Caudate nucleus (tissue), 63 donors: ENCODE measurements at places on chromosomes 7 and 10.

GRCh38 chr10:118447478-118448270, 105.5 kb upstream of the FAM204A start:
- DNase-seq = no peak

GRCh38 chr7:69436946-69437345, 161.3 kb upstream of the AUTS2 start:
- DNase-seq = no peak

DNA sequence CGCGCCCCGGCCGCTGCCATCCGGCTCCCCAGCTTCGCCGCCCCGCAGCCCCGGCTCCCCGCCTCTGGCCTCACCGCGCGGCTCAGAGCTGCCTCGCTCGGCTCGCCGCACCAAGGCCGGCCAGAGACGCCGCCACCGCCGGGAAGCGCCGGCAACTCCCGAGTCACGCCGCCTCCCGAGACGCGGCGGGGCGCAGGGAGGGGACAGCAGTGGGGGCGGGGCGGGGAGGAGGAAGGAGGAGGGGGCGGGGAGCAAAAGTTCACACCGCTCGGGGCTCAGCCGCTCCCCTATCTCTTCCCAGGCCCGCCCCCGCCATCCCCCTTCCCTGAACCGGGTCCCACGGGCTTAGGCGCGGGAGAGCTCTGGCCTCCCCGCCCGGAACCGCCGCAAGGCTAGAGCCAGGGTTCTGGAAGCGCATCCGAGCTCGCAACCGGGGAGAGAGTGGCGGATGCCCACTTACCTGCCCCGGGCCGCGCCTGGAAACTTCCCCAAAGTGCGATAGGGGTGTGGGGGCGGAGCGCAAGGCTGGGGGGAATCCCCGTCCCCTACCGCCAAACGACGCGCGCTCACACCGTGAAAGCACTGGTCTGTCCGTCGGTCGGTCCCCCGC, 1.0 kb downstream of the CHST15 start:
- DNase-seq = peak; percentile 34

GRCh38 chr10:69726850-69727249, 74.9 kb upstream of the COL13A1 start:
- DNase-seq = no peak

GRCh38 chr10:10294881-10295529, 722.7 kb upstream of the CELF2 start:
- DNase-seq = no peak

DNA sequence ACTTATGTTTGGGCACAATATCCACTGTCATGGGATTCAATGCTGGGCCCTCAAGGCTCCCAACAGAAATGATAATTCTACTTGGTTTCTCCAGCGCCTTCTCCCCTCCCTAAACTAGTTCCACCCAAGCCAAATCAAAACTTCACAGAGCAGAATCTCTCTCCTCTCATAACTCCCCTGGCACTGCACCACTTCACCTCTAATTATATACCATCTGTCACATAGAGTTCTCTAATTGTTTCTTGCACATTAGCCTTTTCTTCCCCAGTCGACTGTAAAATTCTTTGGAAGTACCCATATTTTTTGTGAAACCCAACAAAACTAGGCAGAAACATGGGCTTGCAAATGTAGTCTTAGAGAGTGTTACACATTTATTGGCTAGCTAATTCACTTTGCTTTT, 8.1 kb downstream of the SGMS1 start:
- no peak for DNase-seq

DNA sequence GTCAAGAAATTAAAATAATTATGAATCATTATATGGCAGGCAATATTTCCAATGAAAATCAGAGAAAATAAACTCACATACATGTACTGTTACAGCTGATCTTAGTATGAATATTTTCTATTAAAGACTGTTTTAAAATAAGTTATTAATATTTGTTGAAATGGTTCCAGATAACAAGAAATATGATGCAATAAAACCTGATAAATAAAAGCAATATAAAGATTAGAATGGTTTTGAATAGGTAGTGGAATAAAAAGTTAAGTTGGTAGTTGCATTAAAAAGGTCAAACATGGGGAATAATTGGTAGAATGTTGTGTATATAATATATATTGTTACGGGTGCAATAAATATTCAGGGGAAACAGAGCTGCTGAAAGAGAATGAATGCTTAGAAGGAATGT, 52.5 kb downstream of the MEST start:
- DNase-seq = no peak

GRCh38 chr10:97861097-97861750, 11.6 kb downstream of the GOLGA7B start:
- DNase-seq = peak; percentile 11

GRCh38 chr7:1422512-1423263, 36.6 kb downstream of the MICALL2 start:
- no peak for DNase-seq

- DNase-seq = no peak
Measured at GRCh38 chr10:71161425-71161824, 50.9 kb upstream of the UNC5B start.

- DNase-seq = no peak
Measured at GRCh38 chr7:115812794-115813193, 217.8 kb downstream of the TFEC start.

- no peak for DNase-seq
Measured at GRCh38 chr10:13939391-13939790, 352.6 kb downstream of the PRPF18 start.

GRCh38 chr10:77771851-77772250, 134.2 kb upstream of the KCNMA1 start:
- no peak for DNase-seq

GRCh38 chr7:249989-250388, 40.0 kb upstream of the FOXL3 start:
- DNase-seq = no peak

- no peak for DNase-seq
Measured at GRCh38 chr7:150398965-150399320, 19.8 kb downstream of the ZNF775 start.

- DNase-seq = no peak
Measured at GRCh38 chr7:80659120-80660055, 20.9 kb downstream of the CD36 start.

DNA sequence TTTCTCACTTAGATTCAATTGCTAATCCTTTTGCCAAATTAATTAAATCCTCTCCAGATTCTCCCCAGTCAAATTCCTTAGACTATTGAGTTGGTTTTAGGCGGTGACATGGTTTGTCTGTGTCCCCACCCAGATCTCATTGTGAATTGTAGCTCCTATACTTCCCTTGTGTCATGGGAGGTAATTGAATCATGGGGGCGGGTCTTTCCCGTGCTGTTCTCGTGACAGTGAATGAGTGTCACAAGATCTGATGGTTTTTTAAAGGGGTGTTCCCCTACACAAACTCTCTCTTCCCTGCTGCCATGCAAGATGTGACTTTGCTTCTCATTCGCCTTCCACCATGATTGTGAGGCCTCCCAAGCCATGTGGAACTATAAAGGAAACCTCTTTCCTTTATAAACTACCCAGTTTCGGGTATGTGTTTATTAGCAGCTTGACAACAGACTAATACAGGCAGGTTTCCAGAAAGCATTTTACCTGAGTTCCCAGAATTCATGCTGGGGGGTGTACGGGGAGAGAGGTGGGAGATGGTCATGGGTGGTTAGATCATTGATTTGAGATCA, 44.7 kb upstream of the GARS1 start:
- no peak for DNase-seq

DNA sequence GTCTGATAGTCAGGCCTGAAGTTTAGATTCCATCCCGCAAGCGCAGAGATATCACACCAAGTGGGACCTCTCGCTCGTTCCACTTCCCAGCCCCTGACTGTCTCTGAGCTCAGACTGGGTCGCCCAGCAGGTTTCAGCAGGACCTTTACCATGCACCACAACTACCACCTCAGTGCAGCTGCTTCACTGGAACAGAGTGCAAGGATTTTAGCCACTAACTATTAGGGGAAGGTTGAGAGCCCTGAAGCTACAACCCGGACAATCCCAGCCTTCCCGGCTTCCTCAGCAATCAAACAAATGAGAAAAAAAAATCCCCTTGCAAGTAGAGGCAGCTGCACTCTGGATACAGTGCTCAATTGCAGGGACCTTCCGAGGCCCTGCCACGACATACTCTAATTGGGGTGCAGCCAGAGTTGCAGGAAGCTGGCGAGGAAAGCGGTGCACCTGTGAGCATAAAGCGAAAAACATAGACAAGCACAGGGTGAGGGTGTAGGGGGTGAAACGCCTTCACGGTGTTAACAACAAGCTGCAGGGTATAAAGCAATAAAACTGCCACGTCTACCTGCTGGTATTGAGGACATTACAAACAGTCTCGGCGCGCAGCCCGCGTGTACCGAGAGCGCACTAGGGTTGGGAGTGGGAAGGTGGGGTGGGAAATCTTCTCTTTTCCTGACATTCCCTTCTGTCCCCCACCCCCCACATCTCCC, 2.6 kb upstream of the DLX6 start:
- DNase-seq = no peak

GRCh38 chr7:101211501-101211900, 5.9 kb downstream of the PLOD3 start:
- DNase-seq = no peak

DNA sequence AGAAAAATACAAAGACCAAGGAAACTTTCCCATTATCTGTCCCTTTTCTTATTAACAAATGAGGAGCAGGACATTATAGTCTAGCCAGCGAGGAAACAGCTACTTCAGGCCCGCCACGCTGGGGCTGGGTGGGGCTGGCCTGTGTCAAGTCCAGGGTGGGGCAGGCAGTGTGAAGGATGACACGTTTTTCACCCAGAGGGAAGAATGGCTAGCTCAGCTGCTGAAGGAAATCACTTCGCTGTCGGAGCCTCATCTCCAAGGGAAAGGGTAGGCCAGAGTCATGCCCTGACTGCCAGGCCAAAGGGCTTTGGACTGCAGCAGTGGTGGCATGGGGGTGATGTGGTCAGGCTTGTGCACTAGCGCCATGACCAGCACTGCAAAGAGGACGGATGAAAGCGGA, 24.4 kb downstream of the COL13A1 start:
- no peak for DNase-seq

DNA sequence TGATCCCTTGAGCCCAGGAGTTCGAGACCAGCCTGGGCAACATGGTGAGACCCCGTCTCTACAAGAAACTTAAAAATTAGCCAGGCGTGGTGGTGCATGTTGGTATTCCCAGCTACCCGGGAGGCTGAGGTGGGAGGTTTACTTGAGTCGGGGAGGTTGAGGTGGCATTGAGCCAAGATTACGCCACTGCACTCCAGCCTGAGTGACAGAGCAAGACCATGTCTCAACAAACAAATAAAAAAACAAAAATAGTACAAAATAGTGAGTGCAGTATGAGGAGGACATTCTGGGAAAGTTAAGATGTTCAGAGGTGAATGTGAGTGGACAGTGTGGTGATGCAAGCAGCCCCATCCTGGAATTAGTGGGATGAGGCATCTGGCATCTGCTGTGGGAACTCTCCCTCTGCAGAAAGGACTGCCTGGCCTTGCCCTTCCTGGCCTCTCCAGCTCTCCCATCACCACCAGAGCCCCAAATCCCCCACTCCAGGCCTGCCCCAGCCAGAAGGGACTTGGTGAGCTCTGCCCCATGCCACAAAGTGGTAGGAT, 96.6 kb upstream of the PARD3 start:
- no peak for DNase-seq

DNA sequence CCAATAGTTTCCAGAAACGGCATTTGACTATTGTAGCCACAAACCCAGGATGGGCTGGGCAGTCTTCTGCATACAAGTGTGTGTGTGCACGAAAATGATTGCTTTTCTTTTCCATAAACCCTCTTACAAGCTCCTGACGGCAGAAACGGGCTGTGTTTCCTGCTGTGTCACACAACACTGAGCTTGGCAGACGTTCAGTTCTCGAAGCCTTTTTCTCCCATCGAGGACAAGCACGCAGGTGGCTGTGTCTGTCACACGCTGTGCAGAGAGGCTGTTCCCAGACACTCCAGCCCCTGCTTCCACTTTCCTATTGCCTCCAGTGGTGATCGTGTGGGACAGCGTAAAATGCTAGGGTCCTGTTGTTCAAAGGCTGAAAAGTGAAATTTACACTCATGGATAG, 32.1 kb downstream of the RBAK start:
- DNase-seq = no peak

- no peak for DNase-seq
Measured at GRCh38 chr7:25812086-25812850, 339.7 kb upstream of the NFE2L3 start.

DNA sequence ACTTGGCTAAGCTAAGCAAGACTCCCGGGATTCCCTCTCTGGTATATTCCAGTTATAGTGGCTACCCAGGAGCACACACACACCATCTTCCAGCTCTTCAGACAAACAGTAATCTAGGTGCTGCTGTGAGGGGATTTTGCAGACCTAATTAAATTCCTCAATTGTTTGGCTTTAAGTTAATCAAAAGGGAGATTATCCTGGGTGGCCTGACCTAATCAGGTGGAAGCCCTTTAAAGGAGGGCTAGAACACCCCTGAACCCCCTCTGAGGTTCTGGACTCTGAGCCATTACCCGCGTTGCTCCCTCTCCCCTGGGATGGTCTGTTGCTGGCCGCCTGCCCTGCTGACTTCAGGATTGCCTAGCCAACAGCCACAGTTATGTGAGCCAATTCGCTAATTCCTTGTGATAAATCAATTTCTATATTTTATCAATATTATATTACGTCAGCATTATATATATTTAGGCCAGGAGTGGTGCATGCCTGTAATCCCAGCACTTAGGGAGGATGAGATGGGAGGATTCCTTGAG, 6.4 kb downstream of the SFXN2 start:
- no peak for DNase-seq

DNA sequence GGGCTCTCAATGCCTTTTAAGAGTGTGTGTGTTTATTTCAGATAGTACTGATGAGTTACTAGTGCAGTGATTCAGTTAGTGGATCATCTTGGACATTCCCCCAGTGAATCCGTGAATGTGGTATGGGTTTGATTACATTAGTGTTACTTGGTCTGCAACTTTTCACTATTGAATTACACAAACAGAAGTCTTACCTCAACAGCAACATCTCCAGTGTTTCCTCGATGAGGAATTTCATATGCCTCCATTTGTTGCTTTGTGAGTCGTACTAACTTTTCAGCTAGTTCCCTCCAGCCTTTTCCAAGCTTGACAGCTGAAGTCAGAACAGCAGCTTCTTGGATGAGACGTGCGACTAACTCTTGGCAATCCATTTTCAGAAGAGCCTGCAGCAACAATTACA, 63.2 kb downstream of the MACC1 start:
- DNase-seq = no peak

GRCh38 chr7:25388681-25389080, 160.4 kb upstream of the NPVF start:
- DNase-seq = no peak

DNA sequence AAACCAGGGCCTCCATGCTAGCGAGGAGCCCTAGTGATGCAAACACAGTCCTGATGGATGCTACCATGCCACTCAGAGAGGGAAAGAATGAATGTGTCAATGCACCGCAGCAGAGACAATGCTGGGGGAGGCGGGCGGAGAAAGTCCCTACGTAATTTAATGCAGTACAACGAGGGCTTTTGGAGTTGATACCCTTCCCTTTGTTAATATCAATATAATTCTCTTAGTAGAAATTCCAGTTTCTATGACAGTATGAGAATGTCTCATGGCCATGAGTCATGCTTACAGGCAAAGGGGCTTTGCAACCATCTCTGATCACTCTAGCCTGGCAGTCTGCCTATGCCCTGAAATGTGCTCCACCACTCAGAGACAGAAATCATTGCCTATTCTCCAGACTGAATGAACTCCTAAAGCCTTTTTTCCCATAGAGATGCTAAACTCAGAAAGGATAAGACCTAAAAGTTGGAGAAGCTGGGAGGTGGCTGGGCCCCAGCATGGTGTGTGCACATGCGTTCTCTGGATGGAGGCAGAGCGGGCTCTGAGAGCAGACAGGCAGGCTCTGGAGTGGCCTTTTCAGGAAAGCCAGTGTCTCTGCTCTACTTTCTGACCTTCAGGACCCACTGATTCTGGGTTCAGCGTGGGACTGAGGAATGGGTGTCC, 20.3 kb upstream of the GIMAP2 start:
- DNase-seq = no peak

GRCh38 chr7:151752816-151753595, 123.9 kb downstream of the PRKAG2 start:
- no peak for DNase-seq
